ENCODE measurements at places on chromosomes 13 and 19. TPM values are rescaled to one million over a fixed set of nuclear protein-coding genes. Genes with fewer than 3 reads are reported as not detected.

The ZIK1 gene
- not detected for total RNA-seq

The METTL21C gene
- total RNA-seq = not detected

The NEK5 gene
- 0.08 TPM for total RNA-seq

The SLC17A7 gene
- total RNA-seq = 0.46 TPM

The IGFL1 gene
- total RNA-seq = 3.1 TPM

The KRTDAP gene
- not detected for total RNA-seq

The MYO1F gene
- 0.25 TPM for total RNA-seq

The MAMSTR gene
- 0.26 TPM for total RNA-seq

The ZNF836 gene
- 0.26 TPM for total RNA-seq

The FLT3LG gene
- total RNA-seq = 2.2 TPM

The LGI4 gene
- total RNA-seq = 0.10 TPM

The ZNF625 gene
- not detected for total RNA-seq

The EEF1AKMT1 gene
- total RNA-seq = 6.0 TPM

The LTBP4 gene
- total RNA-seq = 46.5 TPM

The FCAR gene
- total RNA-seq = not detected

The STARD13 gene
- total RNA-seq = 3.5 TPM

The ZNF540 gene
- total RNA-seq = 0.19 TPM

The NLRP9 gene
- total RNA-seq = not detected

The SERPINE3 gene
- not detected for total RNA-seq

The ZNF714 gene
- 3.7 TPM for total RNA-seq

The CDX2 gene
- total RNA-seq = 0.64 TPM

The C19orf67 gene
- total RNA-seq = not detected

The CAPN12 gene
- total RNA-seq = 6.5 TPM

The MCEMP1 gene
- total RNA-seq = not detected
